ENCODE measurements at places on chromosomes 7 and 10.

DNA sequence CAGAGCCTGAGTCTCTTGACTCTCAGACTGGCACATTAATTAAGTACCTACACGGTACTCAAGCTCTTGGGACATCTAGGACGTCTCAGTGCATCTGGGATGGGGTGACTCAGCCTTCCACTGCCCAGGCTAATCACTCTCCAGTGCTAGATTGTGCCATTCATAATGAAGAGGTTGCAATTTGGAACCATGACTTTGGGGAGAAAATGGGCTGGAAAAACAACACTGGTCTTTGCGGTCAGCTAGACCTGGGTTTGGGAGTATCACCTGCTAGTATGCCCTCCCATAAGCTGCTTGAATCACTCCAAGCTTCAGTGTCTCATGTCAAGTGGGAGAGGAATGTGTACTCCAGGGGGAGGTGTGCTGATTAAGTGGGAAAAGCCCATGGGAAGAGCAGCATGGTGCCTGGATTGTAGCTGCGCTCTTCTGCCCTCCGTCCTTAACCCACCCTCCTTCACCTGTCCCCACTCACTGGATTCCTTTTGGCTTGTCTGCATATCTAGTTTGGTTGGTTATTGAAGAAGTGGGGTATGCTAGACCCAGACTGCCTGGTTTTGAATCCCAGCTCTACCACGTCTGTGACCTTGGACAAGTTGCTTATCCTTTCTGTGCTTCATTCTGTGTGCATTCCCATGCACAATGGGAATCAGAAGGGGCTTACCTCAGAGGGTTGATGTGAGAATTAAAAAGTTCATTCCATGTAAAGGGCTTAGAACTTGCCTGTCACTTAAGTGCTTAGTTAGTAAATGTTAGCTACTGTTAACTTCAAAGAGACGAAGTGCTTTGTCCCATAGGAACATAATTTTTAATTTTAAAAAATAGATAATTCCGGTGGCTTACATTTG lies 3.8 kb downstream of the NFE2L3 start:
- DNase-seq = no peak

GRCh38 chr7:19119372-19119771 lies 1.9 kb upstream of the TWIST1 start:
- no peak for DNase-seq

DNA sequence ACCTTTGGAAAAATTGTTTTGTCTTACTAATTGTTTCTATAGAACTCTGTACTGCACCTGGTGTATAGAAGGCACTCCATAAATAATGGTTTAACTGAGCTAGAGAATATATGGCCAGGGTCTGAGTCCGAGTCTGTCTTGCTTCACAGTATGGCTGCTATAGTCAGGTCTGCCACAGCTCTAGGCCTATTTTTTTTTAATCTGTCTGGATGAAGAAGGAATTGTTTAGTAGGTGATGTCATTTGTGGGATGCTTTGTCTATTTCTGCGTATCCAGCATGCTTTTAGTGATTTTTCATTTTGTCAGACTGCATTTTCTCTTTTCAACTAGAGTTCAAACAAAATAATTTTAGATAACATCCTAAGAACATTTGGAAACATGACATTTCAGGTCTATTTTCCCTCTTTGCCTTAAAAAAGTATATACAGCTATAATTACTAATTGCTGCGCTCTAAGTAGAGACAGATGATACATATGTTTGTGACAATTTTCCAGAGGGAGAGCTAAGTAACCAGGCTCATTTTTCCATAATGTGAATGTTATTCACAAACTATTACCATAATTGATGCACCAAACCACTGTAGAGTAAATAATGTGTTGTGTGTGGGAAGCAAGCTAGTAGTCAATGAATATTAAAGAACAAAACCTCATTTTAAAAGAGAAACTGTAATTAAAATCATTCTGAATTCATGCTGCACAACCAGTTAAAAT lies 361.7 kb downstream of the AUTS2 start:
- no peak for DNase-seq

- DNase-seq = no peak
Measured at GRCh38 chr10:126133906-126134656, 237.7 kb downstream of the FANK1 start.

DNA sequence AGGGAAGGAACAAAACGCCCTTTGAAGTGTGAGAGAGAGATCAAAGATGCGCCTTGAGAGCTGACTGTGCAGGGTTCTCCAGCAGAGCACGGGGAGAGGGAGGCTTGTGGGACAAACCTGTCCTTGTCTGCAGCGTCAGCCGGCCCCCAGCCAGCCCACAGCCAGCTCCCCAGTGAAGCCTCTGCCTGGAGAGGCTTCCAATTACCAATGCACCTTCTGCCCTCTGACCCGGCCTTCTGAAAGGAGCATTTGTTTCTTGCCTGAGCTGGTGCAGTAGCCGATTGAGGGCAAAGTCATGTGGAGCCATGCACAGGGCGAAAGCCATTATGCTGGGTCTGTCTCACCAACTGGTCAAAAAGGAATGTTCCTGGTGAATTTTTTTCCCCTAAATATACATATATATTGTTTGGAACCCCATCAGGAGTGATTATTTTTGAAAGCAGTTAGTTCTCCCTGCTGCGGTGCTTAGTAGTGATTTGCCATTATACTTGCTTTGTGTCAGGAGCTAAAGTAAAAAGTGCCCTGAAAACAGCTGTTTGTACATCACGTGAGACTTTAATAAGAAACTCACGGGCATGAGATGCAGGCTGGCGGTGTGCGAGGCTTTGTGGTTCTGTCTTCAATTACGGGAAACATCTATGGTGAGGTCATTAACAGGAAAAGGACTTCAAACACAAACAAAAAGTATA lies 268.6 kb downstream of the KLF6 start:
- DNase-seq = no peak

GRCh38 chr7:68707159-68707558 lies 891.1 kb upstream of the AUTS2 start:
- no peak for DNase-seq

DNA sequence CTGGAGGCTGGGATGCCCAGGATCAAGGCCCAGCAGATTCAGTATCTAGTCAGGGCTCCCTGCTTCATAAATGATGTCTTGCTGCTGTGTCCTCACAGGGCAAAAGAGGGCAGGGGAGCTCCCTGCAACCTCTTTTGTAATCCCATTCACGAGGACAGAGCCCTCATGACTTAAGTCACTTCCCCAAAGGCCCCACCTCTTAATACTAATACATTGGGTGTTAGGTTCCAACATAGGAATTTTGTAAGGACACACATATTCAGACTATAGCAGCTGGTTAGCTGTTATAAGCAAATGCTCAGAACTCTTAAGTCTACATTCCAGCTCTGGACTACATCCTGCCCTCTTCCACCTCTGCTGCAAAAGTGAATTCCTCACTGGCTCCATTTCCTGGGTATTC lies 63.0 kb downstream of the VOPP1 start:
- no peak for DNase-seq

- no peak for DNase-seq
Measured at GRCh38 chr7:152710153-152710442, 34.2 kb upstream of the XRCC2 start.

Data from stimulated activated CD4-positive, alpha-beta T cell treated with anti-CD3 and anti-CD28 coated beads, Interleukin-1b, Interleukin-23, amount 100 ng/mL, for 1 hour (primary cell).